ENCODE measurements at places on chromosomes 16 and 17. TPM values are rescaled to one million over a fixed set of nuclear protein-coding genes. Genes with fewer than 3 reads are reported as not detected.

SOX9 gene
- 20.7 TPM for total RNA-seq

CCL14 gene
- total RNA-seq = not detected

CBX2 gene
- total RNA-seq = 5.7 TPM

EPOP gene
- 0.49 TPM for total RNA-seq

HSF4 gene
- total RNA-seq = 5.9 TPM

GJD3 gene
- not detected for total RNA-seq

WNT9B gene
- total RNA-seq = under 0.01 TPM

MYCBPAP gene
- 1.2 TPM for total RNA-seq

PITPNM3 gene
- total RNA-seq = 9.6 TPM

GUCY2D gene
- 0.25 TPM for total RNA-seq

EVPLL gene
- total RNA-seq = not detected

PABPN1L gene
- total RNA-seq = 0.49 TPM

PPM1E gene
- total RNA-seq = 51.6 TPM

JPH3 gene
- total RNA-seq = 41.8 TPM

AIPL1 gene
- total RNA-seq = not detected

FBXO39 gene
- not detected for total RNA-seq

SDR42E2 gene
- total RNA-seq = under 0.01 TPM

SLC52A1 gene
- total RNA-seq = not detected

RPS6KB1 gene
- total RNA-seq = 30.5 TPM

NKIRAS2 gene
- 31.7 TPM for total RNA-seq

CRAMP1 gene
- total RNA-seq = 10.6 TPM

METRNL gene
- 33.2 TPM for total RNA-seq

RNF227 gene
- 10.8 TPM for total RNA-seq

PIPOX gene
- 3.0 TPM for total RNA-seq

CRYBA1 gene
- total RNA-seq = not detected

DRC3 gene
- 1.2 TPM for total RNA-seq

C16orf82 gene
- total RNA-seq = not detected

SMIM36 gene
- total RNA-seq = not detected

TP53TG3 gene
- not detected for total RNA-seq

GPR179 gene
- 0.74 TPM for total RNA-seq

GGA3 gene
- 13.8 TPM for total RNA-seq

KRTAP4-6 gene
- not detected for total RNA-seq

SLC5A10 gene
- total RNA-seq = not detected

KRT15 gene
- total RNA-seq = 0.25 TPM

KRT12 gene
- total RNA-seq = not detected

RRAD gene
- 1.5 TPM for total RNA-seq

ST6GALNAC1 gene
- total RNA-seq = 2.5 TPM

HOXB2 gene
- total RNA-seq = not detected

TEFM gene
- total RNA-seq = 11.3 TPM

EPN3 gene
- total RNA-seq = not detected

ASGR2 gene
- not detected for total RNA-seq

ENGASE gene
- total RNA-seq = 16.7 TPM

SYCE1L gene
- total RNA-seq = 0.25 TPM

UTS2R gene
- total RNA-seq = not detected

OTOP2 gene
- not detected for total RNA-seq

ACBD4 gene
- total RNA-seq = 4.2 TPM

TMEM220 gene
- 0.98 TPM for total RNA-seq
